SK-N-SH treated with all-trans-retinoic acid at 6 μM for 48 hours (cell line): ENCODE measurements at places on chromosomes 1 and 21.
A peak's percentile ranks its signal among the peaks of the same experiment; 100 is the strongest.

DNA sequence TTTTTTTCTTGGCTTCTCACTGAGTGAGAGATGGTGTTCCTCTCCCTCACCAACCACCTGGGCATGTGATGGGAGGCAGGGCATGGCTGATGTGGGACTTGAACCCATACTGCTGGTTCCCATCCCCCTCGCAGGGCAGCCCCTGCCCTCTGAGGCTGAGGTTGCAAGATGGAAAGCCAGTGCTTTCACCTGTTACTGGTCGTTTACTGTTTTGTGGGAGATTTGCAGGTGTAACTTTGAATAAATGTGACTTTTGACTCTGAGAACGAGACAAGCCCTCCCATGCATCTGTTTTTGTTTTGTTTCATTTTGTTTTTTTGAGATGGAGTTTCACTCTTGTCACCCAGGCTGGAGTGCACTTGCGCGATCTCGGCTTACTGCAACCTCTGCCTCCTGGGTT, 21.6 kb downstream of the C1orf167 start:
- ATAC-seq: no peak

DNA sequence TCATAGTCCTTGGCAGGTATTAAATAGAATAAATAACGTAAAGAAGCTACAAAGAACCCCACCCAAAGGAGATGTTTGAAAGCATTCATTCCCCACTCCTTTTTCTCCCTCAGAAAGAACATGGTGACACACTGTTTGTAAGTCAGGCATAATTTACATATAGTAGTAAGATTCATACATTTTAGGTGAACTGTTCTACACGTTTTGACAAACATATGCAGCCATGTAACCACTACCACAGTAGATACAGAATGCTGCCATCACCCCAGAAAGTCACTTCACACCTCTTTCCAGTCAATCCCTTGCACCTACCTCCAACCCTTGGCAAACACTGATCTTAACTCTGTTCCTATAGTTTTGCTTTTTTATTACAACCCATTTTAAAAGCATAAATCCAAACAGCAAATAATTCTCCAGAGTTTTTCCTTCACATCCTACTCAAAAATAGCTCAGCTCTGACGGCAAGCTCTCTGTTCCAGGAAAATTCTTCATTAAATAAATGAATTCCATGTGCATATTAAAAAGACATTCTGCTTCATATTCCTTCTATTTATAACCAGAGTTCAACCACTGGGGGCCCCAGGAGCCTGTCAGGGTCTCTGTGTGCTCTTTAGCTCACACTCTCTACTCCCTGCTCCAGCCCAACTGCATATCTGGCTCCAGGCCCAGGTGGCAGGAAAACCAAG, 258.8 kb downstream of the PLPP3 start:
- peak; percentile 63 for ATAC-seq

- peak; percentile 98 for ATAC-seq
Observed at GRCh38 chr1:185170291-185170848, 13.4 kb downstream of the SWT1 start.

- no peak for ATAC-seq
Observed at GRCh38 chr1:232174306-232174705, 455.6 kb downstream of the SIPA1L2 start.

- ATAC-seq: no peak
Observed at GRCh38 chr1:52623812-52624211, 9.2 kb upstream of the SHISAL2A start.
